ENCODE measurements at places on chromosomes 11 and 22.

- no peak for DNase-seq
Measured at GRCh38 chr11:125201525-125202141, 37.1 kb downstream of the PKNOX2 start.

- no peak for DNase-seq
Measured at GRCh38 chr11:130420478-130421198, 7.8 kb downstream of the ADAMTS8 start.

- DNase-seq, result no peak
Measured at GRCh38 chr22:20423906-20424551, 13.6 kb downstream of the SCARF2 start.

DNA sequence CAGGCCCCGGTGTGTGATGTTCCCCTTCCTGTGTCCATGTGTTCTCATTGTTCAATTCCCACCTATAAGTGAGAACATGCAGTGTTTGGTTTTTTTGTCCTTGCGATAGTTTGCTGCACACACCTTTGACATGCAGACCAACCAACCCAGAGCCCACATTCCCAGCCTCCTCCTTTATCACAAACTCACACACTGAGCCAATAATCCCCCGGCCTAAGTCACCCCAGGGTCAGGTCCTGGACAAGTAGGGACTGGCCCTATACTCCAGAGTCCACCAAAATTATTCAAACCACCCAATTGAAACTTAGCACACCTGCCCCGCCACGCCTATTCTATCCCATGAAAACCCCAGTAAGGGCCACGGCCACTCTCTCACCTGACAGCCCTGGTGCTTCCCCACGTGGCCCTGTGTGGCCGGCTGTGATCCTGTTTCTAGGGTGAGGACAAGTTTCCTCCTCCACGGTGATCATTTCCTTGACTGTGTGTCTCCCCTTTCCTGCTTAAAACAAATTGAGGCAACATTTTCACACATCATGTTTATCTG is 83.1 kb upstream of the SLC22A12 start:
- DNase-seq, result no peak

DNA sequence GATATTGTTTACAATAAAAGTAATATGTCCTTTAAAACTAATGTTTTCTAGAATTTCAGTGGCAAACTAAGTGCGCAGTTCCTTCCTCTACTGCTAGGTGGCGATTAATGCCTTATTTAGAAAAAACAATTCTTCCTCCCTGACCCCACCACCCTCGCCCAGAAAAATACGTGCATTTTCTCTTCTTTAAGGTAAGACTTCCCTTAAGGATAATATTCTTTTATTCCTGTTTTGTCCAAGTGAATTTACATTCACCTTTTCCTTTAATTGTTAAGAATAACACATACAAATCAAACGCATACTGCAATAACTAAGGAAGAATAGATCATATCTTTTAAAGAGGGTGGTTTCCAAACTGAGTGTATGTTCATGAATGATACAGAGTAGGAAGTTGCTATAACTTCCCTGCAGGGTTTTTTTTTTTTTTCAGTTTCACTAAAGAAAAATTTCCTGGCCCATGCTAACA is 17.0 kb upstream of the PSMA1 start:
- no peak for DNase-seq

GRCh38 chr11:27012234-27012921 is 18.5 kb downstream of the FIBIN start:
- no peak for DNase-seq

GRCh38 chr11:2259897-2260451 is 10.4 kb downstream of the ASCL2 start:
- no peak for DNase-seq

GRCh38 chr22:34931026-34931425 is 134.9 kb upstream of the ISX start:
- DNase-seq, result no peak

- DNase-seq, result no peak
Measured at GRCh38 chr11:124761301-124762104, 587 bp downstream of the ESAM start.

DNA sequence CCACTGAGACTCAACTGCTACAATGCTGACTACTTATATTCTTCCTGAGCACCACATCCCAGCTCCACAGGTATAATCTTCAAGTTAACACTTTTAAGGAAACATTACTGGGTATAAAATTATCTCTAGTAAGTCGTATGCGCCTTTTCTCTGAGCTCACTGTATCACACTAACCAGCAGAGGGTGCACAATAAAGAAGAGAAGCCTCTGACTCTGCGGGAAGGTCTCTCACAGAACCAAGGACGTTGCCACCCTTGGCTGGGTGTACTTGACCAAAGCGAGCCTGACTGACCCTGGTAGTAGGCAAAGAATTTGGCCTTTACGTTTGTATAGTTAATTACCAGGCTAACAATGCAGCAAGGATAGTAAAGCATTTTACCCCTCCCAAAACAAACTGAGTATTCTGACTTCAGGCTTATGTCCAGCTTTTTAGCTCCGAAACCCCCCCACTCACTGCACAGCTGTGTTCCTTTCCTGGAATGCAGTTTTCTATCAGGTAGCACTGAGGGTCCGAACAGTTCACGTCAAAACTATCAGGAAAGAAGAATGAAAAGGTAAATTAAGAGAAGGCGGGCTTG is at the start of gene BTBD18:
Gene BTBD18, minus strand, starts transcription at position 144 of the 578 bp plus-strand sequence. CDS start 631 bp downstream, outside the sequence.
- DNase-seq, result no peak

- DNase-seq, result no peak
Measured at GRCh38 chr11:61539831-61540357, 31.3 kb downstream of the LRRC10B start.

DNA sequence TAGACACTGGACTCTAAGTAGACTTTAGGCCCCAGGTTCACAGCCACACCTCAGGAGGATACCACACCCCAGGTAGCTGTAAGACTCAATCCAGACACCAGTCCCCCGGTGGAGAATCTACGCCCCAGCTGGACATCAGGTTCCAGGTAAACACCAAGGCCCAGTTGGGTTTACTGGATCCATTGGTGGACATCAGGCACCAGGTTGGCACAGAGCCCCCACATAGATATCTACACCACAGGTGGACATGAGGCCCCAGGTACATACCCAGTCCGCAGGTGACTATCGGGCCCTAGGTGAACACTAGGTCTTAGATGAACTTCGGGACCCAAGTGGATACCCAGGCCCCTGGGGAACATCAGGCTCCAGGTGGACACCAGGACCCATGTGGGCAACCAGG is 58.9 kb upstream of the SEPTIN5 start:
- DNase-seq, result no peak

GRCh38 chr11:12237381-12237784 is 127.0 kb downstream of the MICAL2 start:
- DNase-seq, result no peak

GRCh38 chr11:70568035-70568813 is 169.9 kb downstream of the CTTN start:
- DNase-seq, result no peak

- no peak for DNase-seq
Measured at GRCh38 chr22:46636221-46637002, 16.2 kb downstream of the GRAMD4 start.

DNA sequence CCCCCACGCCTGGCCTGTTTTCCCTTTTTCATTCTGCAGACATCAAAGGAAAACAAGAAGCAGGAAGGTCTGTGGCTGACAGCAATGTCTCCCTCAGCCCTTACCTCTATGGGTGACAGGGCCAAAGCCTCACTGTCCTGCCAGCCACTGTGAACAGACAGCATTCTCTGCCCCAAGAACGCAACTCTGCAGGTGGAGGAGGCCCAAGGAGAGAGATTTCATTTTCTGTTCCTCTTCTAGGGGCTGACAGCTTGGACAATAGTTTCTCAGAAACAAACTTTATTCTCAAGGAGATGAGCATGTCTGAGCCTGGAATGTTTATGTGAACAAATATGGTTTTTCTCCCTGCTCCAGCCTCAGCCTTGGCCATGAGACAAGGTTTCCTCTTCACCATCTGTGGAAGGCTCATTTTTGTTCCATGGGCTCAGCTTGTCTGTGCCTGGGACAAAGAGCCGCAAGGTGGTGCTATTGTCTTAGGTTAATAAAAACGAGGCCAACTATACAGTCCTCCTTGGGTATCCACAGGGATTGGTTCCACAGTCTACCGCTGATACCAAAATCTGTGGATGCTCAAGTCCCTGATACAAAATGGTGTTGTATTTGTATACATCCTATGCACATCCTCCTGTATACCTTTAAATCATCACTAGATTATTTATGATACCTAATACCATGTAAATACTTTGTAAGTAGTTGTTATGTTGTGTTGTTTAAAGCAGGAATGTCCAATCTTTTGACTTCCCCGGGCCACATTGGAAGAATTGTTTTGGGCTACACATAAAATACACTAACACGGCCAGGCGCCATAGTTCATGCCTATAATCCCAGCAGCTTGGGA is 5.8 kb downstream of the PIWIL3 start:
- DNase-seq, result no peak

DNA sequence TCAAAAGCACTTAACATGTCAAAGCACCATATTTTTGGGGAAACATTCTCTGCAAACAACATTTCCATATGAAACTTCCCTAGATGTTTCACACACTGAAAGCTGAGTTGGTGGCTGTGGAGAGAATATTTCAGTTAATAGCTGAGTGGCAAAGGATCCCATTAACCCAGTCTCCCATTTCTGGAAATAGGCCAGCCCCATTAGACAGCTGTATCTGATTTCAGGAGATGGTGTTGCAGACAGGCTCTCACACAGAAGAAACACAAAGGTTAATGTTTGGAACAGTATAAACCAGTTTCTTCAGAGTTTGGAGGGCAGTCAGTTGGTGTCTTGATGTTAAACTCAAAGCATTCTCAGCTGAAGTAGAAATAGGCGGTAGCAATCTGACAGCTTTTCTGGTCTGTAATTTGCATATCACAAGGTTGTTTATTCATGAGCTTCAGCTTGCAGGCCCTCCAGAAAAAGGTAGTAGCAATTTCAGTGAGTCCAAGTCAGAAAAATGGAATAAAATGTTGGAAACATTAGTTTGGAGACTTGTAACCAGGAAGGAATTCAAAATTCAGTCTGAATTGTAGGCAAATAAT is 15.5 kb upstream of the ZBTB44 start:
- no peak for DNase-seq

GRCh38 chr11:123640677-123641494 is 13.5 kb downstream of the SCN3B start:
- DNase-seq, result no peak

- DNase-seq, result no peak
Measured at GRCh38 chr11:34302046-34302921, 55.5 kb downstream of the ABTB2 start.

- DNase-seq, result no peak
Measured at GRCh38 chr11:72587696-72588095, 86.5 kb downstream of the PDE2A start.

GRCh38 chr11:32963721-32964120 is 52.0 kb upstream of the DEPDC7 start:
- DNase-seq, result no peak

DNA sequence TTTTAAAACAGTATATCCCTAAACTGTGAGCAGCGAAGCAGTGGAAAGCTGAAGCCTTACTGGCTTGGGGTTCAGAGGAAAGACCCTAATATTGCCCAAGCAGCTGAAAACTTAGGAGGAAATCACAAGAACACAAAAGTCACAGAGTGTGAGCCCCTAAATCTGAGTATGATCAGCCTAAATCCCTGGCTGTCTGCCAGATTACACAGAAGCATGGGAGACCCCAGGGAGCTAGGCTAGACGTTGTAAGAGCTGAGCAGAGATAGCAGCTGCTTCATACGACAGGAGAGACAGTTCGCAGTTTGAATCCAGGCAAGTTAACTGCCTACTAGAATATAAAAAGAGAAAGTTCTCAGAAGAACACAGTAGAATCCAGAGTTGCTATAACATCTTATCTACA is 81.2 kb downstream of the PACS1 start:
- DNase-seq, result no peak

GRCh38 chr11:9905501-9905951 is 241.6 kb downstream of the SWAP70 start:
- no peak for DNase-seq

- no peak for DNase-seq
Measured at GRCh38 chr11:69552951-69553350, 71.5 kb downstream of the LINC01488 start.

DNA sequence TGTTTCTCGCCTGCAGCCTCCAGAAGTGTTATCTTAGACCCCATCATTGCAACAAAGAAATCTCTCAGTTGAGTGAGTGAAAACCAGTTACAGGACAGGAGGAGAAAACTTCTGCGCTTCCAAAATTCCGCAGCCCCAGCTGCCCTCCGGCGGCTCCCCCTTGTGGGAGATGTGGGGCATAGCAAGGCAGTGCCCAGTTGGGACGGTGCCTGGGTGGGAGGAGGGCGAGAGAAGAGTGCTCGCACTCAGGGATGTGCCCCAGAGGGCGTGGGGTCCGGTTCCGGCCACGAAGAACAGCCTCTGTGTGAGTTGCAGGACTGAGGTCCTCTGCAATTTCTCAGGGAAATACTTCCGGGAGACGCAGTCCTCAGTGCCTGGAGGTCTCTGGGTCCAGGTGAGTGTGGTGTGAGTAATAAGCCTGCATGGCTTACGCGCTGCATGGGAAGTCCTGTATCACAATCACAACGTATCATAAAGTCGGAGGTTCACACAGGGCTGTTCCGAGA is 87.0 kb upstream of the BLID start:
- no peak for DNase-seq

GRCh38 chr22:40421082-40421350 is 50.6 kb downstream of the SGSM3 start:
- no peak for DNase-seq

DNA sequence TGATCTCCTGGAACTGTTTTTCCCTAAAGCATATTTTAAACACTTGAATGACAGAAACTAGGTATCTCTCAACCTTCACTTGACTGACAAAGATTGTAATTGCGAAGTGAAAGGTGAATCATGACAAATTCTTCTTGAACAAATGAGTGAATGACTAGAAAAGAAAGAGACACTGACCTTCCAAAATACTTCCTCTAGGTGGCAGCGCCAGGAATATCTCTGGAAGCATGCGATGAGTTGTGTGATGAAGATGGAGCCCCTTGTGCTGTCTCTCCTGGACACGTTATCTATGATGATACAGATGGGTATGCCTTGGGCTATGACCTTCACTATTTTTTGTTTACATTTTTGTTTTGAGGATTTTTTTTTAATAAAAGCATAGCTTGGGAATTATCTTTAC is 7.0 kb upstream of the CASP12 start:
- no peak for DNase-seq

GRCh38 chr11:86551288-86552092 is 120.9 kb downstream of the ME3 start:
- no peak for DNase-seq

DNA sequence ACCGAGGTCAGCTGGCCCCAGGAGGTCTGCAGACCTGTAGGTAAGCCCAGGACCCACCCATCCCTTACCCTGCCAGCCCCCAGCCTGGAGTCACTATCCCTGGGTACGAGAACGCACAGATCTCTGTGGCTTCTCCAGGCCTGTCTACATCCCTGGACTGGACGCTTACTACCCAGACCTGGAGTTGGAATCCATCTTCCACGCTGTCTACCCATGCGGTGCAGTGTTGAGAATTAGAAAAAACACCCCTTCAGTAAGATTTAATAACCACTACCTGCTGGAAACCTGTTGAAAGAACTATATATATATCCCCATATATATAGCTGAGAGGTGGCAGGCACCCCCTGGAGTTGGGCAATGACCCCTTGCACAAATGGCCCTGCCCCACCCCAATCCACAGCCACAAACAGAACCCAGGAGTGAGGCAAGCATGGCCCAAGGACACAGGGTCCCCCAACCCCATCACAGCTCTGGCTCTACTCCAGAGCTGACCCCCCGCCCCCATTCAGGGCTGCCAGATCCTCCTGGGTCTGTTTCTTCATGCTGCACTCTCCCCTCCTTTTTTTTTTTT is 17.7 kb upstream of the RGL4 start:
- no peak for DNase-seq

GRCh38 chr22:25551396-25551795 is 13.1 kb upstream of the GRK3 start:
- DNase-seq, result no peak

- no peak for DNase-seq
Measured at GRCh38 chr11:117145393-117145761, 1.3 kb downstream of the PAFAH1B2 start.

Measured in stimulated activated CD8-positive, alpha-beta memory T cell treated with anti-CD3 and anti-CD28 coated beads, Interleukin-4, amount 100 ng/mL, for 4 hours (primary cell).